ENCODE measurements at places on chromosomes 6 and 20.

- DNase-seq, result no peak
These were observed 712 bp downstream of the ABHD16A start for GRCh38 chr6:31702405-31702818.

DNA sequence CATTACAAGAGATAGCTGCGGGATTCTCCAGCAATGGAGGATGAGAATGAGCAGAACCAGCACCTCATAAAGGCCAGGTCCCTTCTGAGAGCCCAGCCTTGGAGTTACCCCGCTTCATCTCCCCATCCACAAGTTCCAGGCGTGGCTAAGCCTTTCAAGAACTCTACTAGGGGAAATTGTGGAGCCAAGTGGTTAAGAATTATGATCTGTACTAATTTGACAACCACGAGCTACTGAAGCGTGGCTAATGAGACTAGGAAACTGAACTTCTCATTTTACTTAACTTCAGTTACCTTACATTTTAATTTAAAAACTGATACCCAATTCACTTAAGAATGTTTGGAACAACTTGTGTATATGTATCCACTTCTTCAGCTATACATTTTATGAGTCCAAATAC, 401.0 kb downstream of the PTPRT start:
- no peak for DNase-seq

DNA sequence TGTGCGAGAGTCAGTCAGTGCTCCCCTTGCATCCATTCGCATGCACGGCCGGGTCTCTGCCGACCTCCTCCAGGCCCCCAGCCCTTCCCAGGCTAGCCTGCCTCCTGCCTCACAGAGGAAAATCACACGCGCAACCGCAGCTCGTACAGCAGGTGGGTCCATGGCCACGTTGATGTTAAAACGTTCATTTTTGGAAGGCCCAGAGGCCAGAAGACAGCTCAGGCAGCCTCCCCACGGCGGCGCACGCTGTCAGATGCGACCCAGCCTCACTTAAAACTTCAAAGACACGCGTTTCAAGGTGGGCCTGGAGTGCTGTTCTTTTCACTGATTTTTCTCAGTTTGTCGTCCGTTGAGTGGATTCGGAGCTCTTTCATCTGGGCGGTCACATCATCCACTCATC, 276.5 kb downstream of the SMOC2 start:
- no peak for DNase-seq

GRCh38 chr6:38649744-38650143, 10.0 kb upstream of the BTBD9 start:
- no peak for DNase-seq

DNA sequence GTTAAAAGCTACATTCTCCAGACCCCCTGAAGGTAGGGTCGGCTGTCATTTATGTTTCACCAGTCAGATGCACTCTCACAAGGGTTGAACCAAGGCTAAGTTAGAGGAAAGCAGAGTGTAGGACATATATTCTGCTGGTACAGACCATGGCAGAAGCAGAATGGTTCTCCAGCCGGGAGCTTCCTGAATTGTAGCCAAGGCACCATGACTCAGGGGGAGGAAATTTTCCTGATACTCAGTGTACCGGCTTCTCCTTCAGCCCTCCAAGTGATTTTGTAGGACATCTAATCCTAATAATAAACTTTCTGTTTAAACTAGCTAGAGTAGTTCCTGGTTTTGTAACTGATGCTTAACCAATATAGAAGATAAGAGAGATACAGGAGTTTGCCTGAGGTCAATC, 14.2 kb upstream of the SLPI start:
- no peak for DNase-seq

GRCh38 chr6:71410681-71411080, 122.1 kb downstream of the OGFRL1 start:
- no peak for DNase-seq

DNA sequence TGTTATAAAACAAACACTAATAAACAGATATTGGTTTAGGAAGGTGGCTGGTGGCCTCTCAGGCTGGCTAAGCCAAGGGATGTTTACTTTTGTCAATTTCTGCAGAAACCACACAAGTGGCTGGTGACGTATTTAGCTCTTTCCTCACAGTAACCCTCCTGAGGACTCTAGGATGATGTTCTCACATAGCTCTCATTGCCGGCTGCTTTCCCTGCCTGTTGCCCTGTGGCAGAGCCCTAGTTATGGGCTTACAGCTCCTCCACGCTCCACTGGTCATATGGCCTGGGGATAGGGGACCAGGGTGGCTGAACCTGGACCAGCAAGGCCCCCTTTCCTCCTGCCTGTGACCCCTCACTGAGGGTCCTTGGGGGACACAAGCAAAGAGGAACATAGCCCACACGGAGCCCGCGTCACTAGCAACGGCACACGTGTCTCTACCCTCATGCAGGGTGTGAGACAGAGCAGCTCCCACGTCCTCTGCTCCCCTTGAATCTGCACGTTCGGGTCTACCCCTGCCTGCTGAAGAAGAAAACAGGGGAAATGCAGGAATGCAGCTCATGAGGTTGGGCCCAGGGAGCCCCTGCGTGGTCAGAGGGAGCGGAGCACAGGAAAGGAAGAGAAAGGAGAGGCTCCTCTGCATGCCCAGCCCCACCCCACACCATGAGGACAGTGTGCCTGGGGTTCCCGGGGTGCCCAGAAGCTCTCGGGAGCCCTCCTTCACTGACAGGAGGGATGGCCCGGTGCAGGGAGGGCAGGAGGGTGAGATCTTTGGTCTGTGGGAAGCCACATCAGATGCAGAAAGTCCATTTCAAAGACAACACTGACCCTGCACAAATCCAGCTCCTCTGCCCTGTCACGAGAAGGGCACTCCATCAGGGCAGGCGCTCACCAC, 13.9 kb downstream of the RAMACL start:
- no peak for DNase-seq
